ENCODE measurements at places on chromosomes 12 and 14. TPM values are rescaled to one million over a fixed set of nuclear protein-coding genes. Genes with fewer than 3 reads are reported as not detected.

DNA sequence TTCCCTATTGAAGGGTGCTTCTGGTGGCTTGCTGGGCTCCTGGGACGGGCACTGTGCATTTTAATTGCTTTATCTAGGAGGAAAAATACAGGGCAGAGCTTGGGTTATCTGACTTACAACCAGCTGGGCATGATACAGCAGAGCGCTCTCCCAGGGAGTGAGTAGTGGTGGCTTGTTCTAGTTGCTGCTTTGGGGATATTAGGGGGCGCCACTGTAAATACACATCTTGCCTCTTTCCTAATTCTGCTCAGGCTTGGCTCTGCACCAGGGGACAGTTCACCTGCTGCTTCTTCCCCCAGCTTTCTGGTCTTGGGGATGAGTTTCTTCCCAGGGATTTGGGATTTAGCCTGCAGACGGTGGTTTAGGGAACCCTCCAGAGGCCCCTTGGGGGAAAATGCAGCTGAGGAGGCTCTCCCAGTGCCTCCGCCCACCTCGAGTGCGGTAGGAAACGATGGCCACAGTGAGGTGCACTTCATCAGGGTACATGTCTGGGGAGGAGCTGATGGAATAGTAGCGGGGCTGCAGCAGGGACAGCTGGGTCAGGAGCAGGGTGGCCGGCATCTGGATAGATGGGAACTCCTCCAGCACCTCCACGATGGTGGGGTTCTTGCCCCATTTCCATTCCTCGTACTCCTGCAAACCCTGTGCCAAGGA is 36.9 kb upstream of the FBXO21 start:
- peak; percentile 26 for DNase-seq

DNA sequence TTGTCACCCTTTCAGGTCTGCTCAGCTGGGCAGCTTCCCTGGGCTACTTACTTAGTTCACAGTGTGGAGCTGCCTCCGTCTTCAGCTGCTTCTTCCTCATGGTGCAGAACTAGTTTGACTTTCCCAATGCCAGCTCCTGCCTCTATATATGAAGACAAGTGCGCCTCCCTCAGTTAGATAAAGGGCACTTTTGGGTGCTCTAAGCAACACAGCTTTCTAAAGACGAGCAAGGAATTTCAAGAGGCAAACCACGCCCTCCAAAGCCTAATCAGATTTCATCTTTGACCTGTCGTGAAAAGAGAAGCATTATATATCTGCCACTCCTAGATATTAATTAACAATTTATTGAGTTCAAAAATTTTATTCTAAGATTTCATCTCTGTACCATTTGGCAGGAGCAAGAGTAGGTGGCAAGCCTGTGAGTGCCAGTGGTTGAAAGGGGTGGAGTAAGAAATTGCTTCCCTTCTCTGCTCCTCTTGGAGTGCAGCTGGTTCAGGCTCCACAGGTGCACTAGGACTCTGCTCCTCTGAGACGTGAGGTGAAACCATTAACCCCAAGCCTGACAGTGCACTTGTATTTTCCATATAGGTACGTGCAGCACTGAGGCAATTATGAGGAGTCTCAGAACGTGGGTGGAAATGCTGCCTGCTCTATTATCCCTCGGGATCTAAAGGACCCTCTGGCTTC is 2.1 kb upstream of the SLC11A2 start:
- DNase-seq: peak; percentile 69

Gene SLC8B1
- total RNA-seq: 3.0 TPM

DNA sequence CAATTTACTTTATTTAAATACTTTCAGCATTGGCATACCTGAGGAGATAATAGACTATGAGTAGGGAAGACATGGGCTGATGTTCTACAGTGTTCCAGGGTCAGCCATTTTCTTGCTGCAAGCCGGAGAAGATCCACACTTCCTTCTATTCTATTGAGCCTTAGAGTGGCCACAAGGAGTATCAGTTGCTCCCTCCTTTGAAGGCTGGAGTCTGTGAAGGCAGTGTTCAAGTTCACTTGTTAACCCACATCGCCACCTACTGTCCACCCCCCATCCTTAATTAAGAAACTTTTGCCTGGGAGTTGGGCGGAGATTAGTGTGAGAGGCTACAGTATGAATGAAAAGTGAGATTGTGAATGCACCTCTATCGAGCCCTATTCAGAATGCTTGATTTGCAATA is 666.6 kb downstream of the NRXN3 start:
- DNase-seq: peak; percentile 71

Gene GPR84
- total RNA-seq: not detected

DNA sequence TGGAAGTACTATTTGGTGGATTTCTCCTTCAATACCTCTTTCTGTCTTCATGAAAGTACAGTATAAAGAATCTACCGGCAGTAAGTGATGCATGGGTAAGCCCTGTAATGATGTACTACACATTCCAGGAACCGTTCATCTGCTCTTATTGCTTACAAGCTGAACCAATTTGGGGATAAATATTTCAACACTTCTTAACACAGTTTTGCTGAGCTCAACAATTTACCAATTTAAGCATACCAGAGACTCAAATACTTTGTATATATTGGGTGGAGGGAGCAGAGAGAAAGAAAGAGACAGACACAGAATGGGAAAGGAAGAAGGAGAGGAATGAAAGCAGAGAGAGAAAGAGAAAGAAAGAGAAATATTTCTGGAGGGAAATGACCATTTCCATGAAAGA is 821.1 kb upstream of the FLRT2 start:
- no peak for DNase-seq

- no peak for DNase-seq
Measured at GRCh38 chr14:80150301-80150700, 61.0 kb downstream of the DIO2 start.

DNA sequence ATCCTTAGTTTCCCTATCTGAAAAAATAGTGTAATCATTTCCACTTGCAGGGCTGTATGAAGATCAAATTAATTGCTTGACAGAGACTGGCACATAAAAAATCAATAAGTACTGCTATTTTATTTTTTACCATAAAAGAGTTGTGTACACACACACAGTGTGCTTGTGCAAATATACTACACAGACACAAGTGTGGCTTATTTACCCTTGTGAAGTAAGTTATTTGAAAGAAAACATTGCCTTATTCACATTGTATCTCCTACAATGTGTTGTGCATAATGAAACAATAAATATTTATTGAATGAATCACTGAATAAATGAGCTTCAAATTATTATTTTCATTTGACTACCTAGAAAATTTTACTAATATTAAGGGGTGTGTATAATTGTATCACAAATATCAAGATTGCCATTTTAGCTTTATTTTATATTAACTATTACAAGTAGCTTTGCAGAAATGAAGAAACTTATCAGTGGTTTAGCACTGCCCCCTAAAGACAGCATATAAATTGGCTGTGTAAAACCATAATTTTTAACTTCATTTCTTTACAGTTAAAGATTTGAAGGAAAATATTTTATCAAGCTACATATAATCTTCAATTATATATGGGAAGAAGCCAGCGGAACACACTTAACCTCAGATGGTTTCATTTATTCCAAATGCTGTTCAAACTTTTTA is 11.3 kb downstream of the GARIN6 start:
- no peak for DNase-seq

GRCh38 chr14:99261912-99262787 is 9.8 kb downstream of the BCL11B start:
- DNase-seq: no peak

Gene CLEC1A
- not detected for total RNA-seq

- peak; percentile 35 for DNase-seq
Measured at GRCh38 chr14:68791902-68792677, 777 bp downstream of the ZFP36L1 start.

Gene RHOJ
- total RNA-seq: not detected

- no peak for DNase-seq
Measured at GRCh38 chr14:78823516-78823915, 653.3 kb downstream of the NRXN3 start.

GRCh38 chr12:53756300-53757100 is 4.7 kb upstream of the CISTR start:
- DNase-seq: peak; percentile 55

- DNase-seq: no peak
Measured at GRCh38 chr14:68753690-68754089, 39.2 kb downstream of the ZFP36L1 start.

Gene EPYC
- not detected for total RNA-seq

DNA sequence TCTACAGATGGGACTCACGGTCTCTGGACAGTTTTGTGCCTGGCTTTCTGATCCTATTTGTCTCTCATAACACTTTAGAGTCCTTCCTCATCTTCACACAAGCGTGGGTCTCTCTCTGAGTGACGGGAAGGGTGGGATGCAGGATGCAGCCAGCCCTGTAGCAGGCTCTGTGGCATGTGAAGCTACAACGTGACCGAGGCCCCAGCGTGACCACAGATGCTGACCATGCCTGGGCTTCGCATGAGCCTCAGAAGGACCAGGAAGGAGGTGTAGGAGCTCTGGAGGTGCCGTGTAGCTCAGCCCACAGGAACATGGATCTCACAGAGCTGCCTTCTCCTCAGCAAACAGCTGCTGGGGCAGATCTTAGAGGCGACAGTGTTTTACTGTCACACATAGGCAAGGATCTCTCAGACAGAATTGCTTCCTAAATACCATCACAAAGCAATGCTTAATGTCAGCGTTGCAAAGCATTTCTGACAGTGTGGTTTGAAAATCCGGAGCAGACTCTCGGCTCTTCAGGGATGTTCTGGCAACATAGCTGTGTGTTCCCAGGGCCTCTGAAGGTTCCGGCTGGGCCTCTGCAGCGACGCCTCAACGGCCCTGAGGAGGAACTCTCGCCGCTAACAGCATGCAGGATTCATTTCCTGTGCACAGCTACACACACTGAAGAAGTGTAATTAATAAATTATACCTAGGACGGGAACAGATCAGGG is 21.9 kb downstream of the ANKLE2 start:
- DNase-seq: no peak

Gene AKAP3
- total RNA-seq: 2.4 TPM

DNA sequence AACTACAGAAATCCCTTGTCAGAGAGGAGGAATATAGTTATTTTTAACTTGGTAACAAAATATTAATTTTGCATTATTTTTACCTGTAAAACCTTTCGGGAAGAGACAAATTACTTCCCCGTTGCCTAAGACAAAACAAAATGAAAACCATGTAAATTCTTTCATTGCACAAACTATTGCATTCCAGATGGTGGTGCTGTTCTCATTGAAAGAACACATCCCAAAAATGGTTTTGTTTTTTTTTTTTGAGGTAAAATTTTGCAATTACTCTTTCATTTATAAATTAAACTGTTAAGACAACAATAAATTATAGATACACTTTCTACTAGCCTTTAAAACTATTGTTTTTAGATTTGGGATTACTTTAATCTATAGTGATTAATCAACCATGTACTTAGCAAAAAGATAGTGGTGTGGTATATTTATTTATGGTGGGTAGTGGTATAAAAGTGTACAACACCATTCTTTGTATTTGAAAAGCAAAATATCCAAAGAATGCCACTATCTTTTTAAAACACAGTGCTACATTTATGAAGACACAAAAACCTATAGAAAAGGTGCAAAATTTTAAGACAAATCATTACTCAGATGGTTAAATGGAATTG is 115.5 kb downstream of the SLC38A1 start:
- DNase-seq: peak; percentile 20

- no peak for DNase-seq
Measured at GRCh38 chr12:59431266-59431665, 164.6 kb upstream of the SLC16A7 start.
